ENCODE measurements at places on chromosomes 1 and 21.
A peak's percentile ranks its signal among the peaks of the same experiment; 100 is the strongest.

- DNase-seq, result no peak
Measured at GRCh38 chr1:201167041-201167991, 13.0 kb upstream of the TMEM9 start.

- DNase-seq, result no peak
Measured at GRCh38 chr1:116693759-116694480, 26.4 kb upstream of the IGSF3 start.

GRCh38 chr21:44686000-44686781 is 4.2 kb upstream of the KRTAP12-1 start:
- DNase-seq, result peak; percentile 76

- no peak for DNase-seq
Measured at GRCh38 chr1:207923561-207923960, 12.6 kb upstream of the CD34 start.

DNA sequence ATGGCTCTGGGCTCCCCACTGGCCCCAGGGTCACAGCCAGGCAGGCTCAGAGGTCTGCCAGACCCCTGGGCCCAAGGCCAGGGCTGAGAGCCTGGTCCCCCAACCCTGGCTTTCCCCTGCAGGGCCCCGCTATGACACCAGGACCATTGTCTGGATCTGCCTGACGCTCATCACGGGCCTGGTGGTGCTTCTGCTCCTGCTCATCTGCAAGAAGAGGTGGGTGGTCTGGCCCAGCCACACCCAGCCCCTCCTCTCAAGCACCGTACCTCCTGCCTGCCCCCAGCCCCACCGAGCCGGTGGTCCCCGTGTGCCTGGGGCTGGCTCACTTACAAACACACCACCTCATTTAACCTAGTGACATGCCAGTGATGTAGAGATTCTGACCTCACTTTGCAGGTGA is 31.8 kb downstream of the EPHA8 start:
- DNase-seq, result no peak

- no peak for DNase-seq
Measured at GRCh38 chr1:182442333-182442732, 7.6 kb upstream of the RGSL1 start.

- no peak for DNase-seq
Measured at GRCh38 chr1:218426343-218426657, 81.2 kb downstream of the TGFB2 start.
